ENCODE measurements at places on chromosomes 13 and 19. TPM values are rescaled to one million over a fixed set of nuclear protein-coding genes. Genes with fewer than 3 reads are reported as not detected.

GRCh38 chr13:110155072-110155471, 151.9 kb downstream of the COL4A1 start:
- no peak for DNase-seq

DNA sequence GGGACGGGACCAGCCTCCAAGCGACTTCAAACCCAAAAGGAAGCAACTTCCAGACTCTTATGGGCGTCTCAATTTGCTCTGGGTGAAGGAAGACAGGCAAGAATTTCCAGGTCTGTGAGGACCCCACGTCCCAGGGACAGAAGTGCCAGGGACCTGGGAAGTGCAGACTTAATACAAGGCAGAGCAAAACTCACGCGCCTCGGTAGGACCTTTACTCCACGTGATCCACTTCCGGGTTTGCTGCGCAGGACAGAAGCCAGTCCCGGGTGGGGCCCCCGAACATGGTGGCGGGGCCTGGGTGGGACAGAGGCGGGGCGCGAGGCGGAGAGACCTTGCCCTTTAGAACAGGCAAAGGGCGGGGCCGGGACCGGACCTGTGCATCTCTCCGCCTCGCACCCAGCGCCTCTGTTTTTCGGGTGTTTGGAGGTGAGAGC, 9.3 kb downstream of the ZNF611 start:
- DNase-seq, result no peak

The CEBPA gene
- polyA plus RNA-seq, result 5.0 TPM

GRCh38 chr19:49981603-49982593, 20.9 kb upstream of the SIGLEC11 start:
- DNase-seq, result no peak

GRCh38 chr13:50677687-50678463, 165.6 kb downstream of the DLEU7 start:
- no peak for DNase-seq

The PSG7 gene
- not detected for polyA plus RNA-seq

DNA sequence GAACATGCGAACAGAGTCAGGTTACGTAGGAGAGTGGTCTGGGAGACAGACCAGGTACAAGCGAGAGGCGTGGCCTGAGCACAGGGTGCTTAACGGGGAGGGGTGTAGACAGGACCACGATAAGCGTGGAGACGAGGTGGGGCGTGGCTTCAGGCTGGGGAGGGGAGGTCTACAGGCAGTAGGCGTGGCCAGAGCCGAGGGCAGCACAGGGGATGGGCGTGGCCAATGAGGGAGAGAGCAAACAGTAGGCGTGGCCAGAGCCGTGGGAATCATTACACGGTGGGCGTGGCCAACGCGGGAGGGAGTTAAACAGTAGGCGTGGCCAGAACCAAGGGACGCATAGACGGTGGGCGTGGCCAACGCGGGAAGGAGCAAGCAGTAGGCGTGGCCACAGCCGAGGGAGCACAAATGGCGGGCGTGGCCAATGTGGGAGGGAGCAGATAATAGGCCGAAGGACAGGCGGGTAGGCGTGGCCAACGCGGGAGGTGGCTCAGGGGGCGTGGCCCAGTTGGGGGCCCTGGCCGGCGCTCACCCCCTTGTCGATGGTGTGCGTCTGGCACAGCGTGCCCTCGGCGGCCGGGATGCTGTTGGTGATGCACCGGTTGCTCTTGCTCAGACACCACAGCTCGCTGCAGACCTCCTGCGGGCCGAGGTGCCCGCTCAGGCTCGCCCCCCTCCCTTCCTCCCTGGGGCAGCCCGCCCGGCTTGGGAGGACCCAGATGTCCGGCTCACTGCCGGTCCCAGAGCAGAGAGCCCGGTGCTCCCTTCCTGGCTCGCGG, 15.2 kb upstream of the MYO1F start:
- DNase-seq, result peak; percentile 100

DNA sequence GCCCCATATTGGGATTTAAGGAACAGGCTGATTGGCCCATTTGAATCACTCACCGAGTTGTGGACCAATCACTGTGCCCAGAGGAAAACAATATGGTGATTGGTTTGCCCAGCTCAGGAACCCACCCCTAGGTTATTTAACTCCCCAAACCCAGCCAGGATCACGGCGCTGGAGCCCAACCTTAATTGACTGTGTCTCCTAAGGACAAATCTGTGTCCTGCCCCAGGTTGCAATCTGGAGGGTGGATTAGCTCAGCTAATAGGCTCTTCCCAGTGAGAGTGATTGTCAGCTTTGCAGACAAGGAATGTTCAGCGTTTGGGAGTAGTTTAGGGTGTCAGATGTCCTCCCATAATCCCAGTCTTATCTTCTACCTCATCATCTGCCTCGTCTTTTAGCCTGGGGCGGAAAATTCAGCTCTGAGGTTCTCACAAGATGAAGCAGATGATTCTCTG, 3.5 kb upstream of the ZNF358 start:
- no peak for DNase-seq

The USHBP1 gene
- polyA plus RNA-seq, result 1.0 TPM

- DNase-seq, result no peak
These were observed 194.4 kb downstream of the GGACT start for GRCh38 chr13:100394005-100394695.

GRCh38 chr19:50554212-50554611, 14.0 kb downstream of the LRRC4B start:
- DNase-seq, result no peak

The TUBA3C gene
- 0.32 TPM for polyA plus RNA-seq

DNA sequence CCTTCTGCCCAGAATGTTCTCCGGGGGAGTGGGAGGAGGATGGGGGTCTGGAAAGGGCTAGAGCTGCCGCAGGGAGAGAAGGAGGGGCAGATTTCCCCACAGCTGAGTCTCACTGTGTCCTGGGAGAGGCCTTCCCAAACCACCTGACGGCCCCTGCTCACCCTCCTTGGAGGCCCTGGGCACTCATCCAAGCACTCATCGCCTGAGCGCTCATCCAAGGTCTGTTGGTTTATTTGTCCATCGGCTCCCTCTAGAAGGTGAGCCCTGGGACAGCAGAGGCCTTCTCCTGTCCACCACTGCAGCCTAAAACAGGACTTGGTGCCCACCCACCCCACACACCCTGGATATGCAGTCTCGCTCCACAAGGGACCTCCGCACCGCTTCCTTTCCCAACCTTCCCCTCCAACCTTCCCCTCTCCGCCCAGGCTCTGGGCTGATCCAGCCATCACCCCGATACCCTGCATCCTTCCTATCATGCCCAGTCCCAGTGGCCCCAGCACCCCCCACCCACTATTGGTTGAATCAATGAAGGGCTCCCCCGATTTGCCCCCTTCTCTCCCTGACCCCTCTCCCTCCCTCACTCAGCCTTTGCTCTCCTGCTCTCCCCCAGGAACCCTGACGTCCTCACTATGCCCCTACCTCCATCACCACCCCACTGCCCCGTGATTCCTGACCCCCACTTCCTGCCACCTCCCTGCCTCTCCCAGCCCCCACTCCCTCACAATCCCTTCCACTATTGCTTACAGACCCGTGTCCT, 1.7 kb downstream of the UBXN6 start:
- peak; percentile 54 for DNase-seq

DNA sequence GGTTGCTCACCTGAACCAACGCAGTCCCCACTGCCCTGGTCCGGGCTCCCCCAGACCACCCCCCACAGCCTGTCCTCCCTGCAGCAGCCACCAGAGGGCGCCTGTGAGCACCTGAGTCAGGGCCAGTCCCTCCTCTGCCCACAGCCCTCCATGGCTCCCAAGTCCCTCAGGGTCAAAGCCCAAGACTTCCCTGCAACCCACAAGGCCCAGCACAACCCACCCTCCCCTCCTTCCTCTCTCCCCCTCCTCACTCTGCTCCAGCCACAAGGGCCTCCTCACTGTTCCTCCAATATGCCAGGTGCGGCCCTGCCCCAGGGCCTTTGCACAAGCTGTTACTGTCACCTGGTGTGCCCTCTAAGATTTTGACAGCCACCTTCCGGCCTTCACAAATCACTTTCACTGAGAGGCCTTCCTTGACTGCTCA, 10.9 kb downstream of the GNA15 start:
- DNase-seq, result no peak

GRCh38 chr13:60143775-60144174, 20.0 kb downstream of the DIAPH3 start:
- no peak for DNase-seq

DNA sequence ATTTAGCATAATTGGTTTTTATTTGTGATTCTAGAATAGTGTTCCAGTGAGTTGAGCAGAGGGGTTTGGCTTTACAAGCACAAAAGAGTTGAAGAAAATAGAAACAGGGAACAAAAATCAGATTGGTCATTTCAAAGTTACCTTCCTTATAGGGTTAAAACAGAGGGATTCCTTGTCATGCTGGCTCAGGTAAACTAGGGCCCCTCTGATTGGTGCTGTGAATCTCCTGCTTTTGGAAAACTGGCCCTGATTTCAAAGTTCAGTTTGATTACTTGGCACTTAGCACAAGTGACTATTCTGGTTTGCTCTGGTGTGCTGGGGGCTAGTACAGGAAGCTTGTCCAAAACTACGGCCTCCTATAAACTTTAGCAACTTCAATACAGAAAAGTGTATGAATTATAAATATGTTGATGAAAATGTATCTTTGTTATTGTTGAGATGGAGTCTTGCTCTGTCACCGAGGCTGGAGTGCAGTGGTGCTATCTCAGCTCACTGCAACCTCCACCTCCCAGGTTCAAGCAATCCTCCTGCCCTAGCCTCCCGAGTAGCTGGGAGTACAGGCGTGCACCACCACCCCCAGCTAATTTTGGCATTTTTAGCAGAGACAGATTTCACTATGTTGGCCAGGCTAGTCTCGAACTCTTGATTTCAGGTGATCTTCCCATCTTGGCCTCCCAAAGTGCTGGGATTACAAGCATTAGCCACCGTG, 1.9 kb upstream of the MRPS31 start:
- no peak for DNase-seq
